ENCODE measurements at places on chromosomes 2 and 18. TPM values are rescaled to one million over a fixed set of nuclear protein-coding genes. Genes with fewer than 3 reads are reported as not detected.

Gene GPR148
- total RNA-seq: not detected

Gene DQX1
- 0.14 TPM for total RNA-seq

Gene FAM117B
- total RNA-seq: 1.4 TPM

Gene ABCG8
- total RNA-seq: not detected

Gene VWC2L
- total RNA-seq: not detected

Gene TMEM37
- 2.7 TPM for total RNA-seq

Gene PLGLB2
- total RNA-seq: 0.19 TPM

Gene SLC5A7
- not detected for total RNA-seq

Gene IFIH1
- 0.78 TPM for total RNA-seq

Gene TMEM131
- 14.4 TPM for total RNA-seq

Gene REG3G
- total RNA-seq: not detected

All from A549 treated with AZD2906 at 1 μM for 4 hours (cell line).